ENCODE measurements at places on chromosomes 4 and X.
A peak's percentile ranks its signal among the peaks of the same experiment; 100 is the strongest.

DNA sequence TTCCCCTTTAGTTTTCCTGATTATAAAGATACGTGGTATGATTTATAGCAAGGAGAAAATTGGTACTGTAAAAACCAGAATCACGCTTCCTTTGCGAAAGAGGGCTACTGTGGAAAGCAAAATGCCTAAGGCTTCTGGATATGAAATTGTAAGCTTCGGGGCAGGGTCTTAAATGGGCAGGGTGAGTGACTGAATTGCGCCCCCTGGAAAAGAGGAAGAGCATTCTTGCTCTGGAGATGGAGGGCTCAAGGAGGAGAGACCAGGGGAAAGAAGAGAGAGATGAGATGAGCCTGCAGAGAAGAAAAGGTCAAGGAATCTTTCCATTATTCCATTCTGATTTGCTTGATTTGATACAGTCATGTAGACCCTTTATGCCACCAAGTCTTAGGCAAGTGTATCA, 13.1 kb upstream of the ETNPPL start:
- DNase-seq, result no peak

DNA sequence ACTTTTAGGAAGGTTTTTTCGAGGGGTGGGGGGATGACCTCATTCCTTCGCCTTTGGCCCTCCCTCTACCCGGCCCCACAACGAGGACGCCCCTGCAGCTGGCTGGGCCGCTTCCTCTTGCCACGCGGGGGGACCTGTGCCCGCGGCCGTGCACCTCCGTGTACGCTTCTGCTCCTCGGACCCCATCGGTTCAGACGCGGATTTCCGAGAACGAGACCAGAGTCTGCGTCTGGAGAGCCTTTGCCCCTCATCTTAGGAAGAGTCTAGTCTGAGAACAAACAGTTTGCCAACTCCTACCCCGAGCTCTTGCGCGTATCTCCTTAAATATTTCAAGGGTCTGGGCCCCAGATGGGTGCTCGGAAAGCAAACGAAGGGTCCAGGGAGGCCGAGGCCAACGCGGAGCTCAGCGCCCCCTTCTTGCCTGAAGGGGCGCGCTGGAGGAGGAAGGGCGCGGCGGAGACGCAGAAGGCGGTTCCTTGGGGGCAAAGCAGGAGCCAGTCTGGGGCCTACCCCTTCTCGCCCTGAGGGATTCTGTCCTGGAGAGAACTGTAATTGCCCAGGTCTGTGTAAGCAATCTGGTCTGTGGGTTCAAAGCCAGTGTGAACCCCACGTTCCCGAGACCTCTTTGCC, 3.9 kb upstream of the SFRP2 start:
- DNase-seq, result no peak

- DNase-seq, result no peak
These were observed 413.1 kb downstream of the PDGFC start for GRCh38 chr4:156558373-156559025.

GRCh38 chr4:93828995-93829819, 654 bp downstream of the ATOH1 start:
- peak; percentile 84 for DNase-seq

GRCh38 chr4:133190098-133190497, 41.0 kb downstream of the PCDH10 start:
- no peak for DNase-seq

DNA sequence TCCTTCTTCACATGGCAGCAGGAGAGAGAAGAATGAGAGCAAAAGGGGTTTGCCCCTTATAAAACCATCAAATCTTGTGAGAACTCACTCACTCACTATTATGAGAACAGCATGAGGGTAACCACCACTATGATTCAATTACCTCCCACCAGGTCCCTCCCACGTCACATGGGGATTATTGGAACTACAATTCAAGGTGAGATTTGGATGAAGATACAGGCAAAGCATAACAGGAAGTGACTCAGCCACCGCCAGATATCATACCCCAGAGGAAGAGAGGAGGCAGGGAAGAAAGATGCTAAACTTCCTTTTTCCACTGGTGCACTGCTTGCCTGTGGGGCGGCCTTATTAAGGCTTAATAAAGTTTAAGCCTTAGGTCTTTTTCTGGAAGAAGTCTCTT, 766.1 kb downstream of the KCTD8 start:
- DNase-seq, result no peak

DNA sequence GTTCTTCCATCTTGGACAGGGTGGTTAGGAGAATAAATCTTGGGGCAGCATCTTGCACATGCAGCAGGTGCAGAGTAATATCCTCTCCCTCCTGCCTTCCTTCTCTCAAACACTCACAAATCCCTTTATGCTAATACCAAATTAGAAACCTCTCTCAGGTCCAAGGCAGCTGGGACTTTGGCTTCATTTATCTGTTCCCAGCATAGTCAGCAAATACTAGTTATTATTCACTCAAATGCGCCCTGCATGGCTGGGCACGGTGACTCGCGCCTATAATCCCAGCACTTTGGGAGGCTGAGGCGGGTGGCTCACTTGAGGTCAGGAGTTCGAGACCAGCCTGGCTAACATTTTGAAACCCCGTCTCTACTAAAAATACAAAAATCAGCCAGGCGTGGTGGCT, 156.0 kb upstream of the GALNT7 start:
- DNase-seq, result no peak

DNA sequence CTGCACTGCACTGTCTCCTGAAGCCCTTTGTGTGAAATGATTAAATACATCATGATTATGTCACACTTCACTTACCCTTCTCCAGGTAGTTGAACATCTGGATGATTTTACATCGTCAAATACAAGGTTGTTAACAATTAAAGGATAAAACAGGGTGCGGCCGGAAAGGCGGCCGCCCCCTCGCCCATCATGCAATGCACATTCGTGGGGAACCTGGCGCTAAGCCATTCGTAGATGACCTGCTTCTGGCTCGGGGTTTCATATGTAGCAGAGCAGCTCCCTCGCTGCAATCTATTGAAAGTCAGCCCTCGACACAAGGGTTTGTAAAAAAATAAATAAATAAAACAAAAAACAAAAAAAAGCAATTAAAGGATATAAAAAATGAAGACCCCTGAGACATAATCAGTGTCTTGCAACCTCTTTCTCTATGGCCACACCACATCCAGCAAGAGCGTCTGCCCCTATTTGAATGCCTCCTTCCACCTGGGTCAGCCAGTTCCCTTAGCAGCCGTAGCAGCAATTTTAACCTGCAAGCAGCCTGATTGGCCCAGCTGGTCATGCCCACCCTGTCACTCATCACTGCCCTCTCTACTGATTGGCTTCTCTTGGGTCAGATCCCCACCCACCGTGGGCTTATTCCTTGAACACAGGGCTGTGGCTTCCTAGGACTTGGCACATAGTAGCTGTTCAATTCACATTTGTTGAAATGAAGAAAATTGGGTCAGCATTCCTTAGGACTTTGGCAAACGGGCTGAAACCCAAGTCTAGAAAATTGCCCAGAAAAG, 147.8 kb upstream of the PSAPL1 start:
- no peak for DNase-seq

DNA sequence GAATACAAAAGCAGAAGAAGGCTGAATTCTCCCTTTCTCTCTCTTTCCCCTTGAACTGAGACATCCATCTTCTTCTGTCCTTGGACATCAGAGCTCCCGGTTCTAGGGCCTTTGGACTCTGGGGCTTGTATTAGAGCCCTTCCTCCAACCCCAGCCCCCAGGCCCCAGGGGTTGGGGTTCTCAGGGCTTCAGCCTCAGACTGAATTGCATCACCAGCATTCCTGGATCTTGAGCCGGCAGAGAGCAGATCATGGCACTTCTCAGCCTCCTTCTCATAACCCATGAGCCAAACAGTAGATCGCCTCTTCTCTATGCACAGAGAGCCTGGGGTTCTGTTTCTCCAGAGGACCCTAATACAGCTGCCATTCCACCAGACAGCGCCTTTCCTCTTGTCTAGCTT, 25.3 kb upstream of the CLDN24 start:
- no peak for DNase-seq

DNA sequence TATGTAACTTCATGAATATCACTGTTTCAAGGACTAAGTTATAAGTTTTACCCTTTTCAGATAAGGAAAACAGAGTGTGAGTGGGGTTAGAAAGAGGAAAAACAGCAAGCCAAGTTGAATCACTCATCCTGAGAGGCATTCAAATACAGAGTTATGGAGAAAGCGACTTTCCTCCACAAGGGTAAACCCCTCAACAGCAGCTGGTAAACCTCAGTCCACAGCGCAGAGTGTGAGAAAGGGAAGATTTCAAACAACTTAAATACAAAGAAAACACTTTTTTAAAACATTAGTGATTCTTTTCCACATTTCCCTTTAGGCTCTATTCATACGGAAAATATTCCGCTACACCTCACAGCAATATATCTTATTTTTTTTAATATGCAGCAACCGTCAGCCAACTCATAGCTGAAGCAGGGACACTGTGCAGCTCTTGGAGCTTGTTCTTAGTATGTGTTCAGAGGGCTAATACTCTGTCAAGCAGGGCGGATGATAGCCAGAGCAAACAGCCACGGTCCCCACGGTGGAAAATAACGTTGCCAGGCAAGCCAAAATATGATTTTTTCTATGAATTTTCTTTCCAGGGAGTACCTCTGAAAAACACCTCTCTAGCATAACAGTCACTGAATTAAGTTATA, 488.9 kb upstream of the FAT1 start:
- no peak for DNase-seq

DNA sequence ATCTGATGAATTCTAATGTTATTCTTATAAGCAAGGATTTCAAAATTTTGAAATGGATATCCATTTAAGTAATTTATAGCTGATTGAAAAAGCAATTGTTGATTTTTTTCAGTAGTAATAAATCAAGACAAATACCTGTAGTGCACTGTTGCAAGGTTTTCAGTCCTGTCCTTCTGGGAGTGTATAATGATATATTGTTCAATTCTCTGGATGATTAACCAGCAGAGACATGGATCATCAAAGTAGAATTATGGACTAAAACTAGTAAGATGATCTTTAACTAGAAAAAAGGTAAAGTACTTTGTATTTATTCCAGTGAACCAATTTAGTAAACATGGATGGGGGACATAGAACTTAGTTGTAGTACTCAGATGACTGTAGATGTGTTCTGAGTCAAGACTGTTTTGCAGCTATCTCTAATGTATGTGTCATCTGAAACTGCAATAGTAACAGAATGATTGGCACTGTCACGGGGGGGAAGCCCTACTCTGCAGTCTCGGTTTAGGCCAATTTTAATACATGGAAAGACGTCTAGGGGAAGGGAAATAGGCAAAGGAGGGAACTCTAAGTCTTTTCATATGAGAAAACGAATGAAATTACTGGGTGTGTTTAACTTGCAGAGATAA, 121.9 kb downstream of the GLRA3 start:
- DNase-seq, result no peak

DNA sequence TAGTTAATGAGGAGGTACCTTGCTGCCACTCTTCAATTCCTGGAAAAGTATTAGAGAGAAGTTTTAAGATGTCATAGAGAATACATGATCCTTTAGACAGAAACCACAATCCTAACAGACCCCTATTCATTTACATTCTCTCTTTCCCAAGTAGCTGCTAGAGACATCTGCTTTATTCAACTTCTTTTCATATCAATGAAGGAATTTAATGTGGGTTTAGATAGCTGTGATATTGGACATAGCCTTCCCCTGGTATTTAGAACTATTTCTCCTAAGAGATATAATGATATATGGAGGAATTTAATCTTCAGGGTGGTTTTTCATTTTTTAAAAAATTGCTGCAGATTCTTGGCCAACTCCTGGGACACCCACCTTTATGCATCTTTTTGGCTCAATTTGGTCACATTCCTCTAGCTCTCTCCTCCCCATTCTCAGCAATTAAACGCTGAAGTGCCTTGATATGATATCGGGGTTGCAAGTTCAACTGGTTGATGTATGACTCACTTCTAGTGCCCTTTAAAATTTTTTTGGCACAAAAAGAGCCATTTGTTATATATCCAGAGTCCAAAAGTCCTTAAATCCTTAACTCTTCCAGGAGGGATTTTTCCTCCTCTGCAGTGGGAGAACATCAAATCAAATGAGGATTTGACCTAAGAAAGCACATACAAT, 57.6 kb downstream of the DOCK11 start:
- no peak for DNase-seq

DNA sequence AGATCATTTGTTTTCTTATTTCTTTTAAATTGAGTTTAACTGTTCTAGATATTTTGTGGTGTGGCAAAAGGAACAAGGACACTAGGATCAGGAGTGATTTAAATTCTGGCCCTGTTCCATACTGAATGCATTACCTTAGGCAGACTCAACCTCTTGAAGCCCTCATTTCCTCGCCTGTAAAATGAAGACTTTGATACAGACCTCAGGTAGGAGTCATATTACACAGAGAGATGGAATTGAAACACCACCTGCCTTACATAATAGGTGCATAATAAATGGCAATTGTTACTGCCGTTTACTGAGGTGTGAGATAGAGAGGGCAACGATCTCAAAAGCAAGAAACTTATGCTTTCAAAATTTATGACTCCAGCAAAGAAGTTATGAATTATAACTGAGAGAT, 28.2 kb upstream of the RASSF6 start:
- DNase-seq, result no peak

- DNase-seq, result no peak
These were observed 59.8 kb upstream of the RELL1 start for GRCh38 chr4:37745946-37746345.

- DNase-seq, result no peak
These were observed 195.7 kb upstream of the IL1RAPL1 start for GRCh38 chrX:28391528-28391927.

DNA sequence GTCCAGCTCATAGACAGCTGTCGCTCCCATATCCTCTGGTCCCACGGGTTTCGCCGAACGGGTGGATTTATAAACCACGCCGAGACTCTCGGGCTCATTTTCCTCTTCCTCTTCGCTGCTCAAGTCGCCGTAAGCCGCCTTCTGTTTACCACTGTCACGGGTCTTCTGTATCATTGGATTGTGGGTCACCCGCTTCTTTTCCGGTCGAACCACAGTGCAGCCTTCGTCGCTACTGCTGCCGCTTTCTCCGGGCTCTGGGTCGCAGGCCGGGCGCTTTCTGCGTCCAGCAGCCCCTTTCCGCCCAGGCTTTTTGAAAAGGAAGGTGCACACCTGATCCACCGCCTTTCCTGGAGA, 311 bp downstream of the RNF113A start:
- DNase-seq, result no peak

DNA sequence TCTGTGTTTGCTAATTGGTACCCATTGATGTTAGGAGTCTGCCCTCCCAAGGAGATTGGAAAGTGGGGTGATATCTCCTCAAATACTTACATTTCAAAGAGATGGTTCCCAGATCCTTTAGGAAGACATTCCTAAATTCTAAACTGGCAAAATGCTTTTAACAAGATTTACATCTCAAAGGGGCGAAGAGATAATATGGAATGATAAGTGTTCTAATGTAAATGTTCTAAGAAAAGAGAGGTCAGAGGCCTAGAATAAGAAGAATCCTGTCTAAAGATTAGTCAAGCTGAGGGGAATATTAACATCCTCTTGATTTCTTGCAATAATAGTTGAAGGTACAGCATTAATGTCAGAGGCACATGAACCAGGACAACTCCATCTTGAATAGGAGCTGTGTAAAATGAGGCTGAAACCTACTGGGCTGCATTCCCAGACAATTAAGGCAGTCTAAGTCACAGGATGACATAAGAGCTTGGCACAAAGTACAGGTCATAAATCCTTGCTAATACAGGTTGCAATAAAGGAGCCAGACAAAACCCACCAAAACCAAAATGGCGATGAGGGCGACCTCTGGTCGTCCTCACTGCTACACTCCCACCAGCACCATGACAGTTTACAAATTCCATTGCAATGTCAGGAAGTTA, 2248.1 kb downstream of the ARAP2 start:
- DNase-seq, result no peak
